ENCODE measurements at places on chromosomes 2 and 18.

GRCh38 chr2:191696001-191696400 lies 18.1 kb downstream of the NABP1 start:
- DNase-seq = no peak

GRCh38 chr2:42754776-42755140 lies 9.2 kb downstream of the OXER1 start:
- DNase-seq = no peak

GRCh38 chr2:119276864-119277263 lies 53.2 kb downstream of the STEAP3 start:
- DNase-seq = no peak

DNA sequence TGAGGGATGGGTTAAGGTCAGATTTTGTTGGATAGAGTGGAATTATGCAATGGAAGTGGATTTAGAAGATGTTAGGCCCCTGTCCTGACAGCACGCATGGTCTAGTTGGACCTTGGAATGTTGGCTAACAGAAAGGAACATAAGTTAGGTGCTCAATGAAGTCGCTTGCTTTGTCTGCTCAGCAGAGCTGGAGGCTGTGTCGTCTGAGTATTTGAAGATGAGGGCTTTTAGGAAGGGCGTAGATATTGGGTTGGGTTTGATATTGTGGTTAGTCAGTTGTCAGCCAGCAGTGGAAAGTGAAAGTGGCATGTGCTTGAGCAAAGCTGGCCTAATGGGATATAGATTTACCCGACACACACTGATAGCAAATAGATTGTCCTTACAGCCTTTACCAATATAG lies 239.3 kb downstream of the PRKCE start:
- DNase-seq = no peak

GRCh38 chr2:239727776-239728600 lies 297.2 kb downstream of the NDUFA10 start:
- DNase-seq = no peak

All from stimulated activated CD4-positive, alpha-beta T cell treated with anti-CD3 and anti-CD28 coated beads, Interleukin-1b, Interleukin-23, amount 100 ng/mL, for 4 hours (primary cell).